Hematopoietic multipotent progenitor cell (in vitro differentiated cells): ENCODE measurements at places on chromosomes 3 and 15.

- DNase-seq = no peak
Measured at GRCh38 chr3:178342111-178342510, 194.1 kb upstream of the KCNMB2 start.

DNA sequence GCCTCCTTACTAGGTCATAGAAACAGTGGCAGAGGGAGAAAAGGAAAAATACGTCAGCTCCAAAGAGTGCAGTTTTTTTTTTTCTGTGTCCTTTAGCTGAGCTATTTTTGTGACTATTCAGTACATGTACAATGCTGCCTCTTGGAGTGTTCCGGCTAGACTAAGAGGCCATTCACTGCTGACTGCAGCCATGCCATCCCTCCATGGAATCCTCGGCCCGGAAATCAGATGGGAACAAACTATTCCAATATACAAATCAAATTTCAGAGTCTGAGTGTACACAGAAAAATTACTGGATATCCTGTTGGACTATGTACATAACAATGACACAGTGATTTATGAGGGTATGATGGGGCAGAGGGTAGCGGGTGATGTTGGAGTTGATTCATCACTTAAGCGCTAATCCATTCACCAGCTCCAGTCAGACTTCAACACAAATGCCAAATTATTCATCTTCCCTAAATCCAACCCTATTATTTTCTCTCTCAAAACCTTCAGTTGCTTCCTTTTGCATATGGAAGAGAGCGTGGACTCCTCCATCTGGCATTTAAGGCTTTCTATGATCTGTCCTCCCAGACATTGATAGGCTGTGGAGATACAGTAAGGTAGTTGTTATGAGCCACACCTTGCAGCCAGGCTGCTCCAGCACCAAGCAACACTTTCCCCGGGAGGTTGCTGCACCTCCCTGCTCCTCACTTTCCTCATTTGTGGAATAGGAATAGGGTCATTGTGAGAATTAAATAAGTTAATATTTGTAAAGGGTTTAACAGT is 109.1 kb downstream of the LPP start:
- no peak for DNase-seq

- no peak for DNase-seq
Measured at GRCh38 chr15:56042498-56042897, 49.1 kb upstream of the NEDD4 start.

DNA sequence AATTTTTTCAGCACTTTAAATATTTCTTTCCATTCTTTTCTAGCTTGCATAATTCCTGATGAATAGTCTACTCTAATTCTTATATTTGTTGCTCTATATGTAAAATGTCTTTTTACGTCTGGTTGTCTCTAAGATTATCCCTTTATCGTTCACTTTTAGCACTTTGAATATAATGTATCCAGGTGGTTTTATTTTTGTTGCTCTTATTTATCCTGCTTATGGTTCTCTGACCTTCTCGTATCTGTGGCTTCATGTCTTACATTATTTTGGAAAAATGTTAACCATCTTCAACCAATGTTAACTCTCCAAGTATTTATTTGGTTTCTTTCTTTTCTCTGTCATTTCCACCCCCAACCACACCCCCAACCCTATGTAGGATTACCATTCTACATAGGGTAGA is 30.0 kb upstream of the RFX7 start:
- DNase-seq = no peak

GRCh38 chr3:163919154-163919553 is 1159.1 kb downstream of the SI start:
- DNase-seq = no peak

DNA sequence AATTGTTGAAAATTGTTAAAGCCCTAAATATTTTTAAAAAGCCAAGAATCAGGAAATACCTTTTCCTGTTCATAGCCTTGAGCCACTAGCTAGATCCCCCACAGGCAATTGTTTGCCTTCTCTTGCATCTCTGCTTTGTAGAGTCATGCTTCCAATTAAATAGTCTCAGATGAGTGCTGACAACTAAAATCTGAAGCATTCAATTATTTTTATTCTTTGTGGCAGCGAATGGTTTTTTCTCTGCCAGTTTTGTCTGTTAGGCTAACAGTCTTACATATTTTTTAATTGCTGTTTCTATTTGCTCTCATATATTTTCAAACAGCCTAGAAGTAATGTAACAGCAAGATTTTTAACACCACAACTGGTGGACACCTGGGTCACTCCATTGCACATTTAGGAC is 277.1 kb upstream of the GBE1 start:
- DNase-seq = no peak

- no peak for DNase-seq
Measured at GRCh38 chr3:139222100-139222657, 121.6 kb upstream of the MRPS22 start.

- no peak for DNase-seq
Measured at GRCh38 chr3:28863186-28863585, 417.7 kb upstream of the RBMS3 start.

GRCh38 chr3:82978368-82978767 is 1216.9 kb upstream of the GBE1 start:
- no peak for DNase-seq

DNA sequence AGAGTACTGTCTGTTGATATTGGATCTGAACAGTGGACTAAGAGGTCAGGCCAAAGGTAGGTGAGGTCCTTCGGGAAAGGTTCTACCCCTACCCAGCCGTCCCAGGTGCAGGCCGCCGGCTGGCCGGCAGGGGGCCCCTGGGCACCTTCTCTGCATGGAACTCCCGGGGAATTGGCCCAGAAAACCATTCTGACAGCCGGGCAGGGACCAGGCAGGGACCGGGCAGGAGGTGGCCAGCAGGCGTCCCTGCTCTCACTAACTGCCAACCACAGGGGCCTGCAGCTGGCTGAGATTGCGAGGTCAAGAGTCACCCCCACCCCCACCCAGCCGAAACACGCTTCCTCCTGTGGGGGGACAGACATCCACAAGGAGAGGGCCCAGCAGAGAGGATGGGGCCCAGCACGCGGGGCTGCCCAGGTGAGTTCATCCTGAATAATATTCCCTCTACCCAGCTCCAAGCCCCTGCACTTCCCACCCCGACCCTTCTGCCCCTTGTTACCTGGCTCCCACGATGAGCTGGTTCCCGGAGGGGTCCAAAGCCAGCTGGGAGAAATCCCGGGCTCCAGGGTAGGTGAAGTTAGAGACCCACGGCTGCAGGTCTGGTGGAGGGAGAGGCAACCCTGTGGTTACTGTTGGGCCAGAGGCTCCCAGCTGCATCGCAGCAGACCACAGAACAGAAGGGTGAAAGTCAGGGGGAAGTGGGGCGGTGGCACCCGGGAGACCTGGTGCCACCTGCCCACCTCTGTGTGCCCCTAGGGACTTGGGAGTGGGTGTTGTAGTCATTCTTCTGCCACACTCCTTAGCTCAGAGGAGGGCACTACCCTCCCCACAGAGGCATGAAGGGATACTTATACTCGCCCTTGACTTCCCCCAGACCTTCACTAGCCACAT is 84.4 kb downstream of the SEMA5B start:
- DNase-seq = peak; percentile 26

DNA sequence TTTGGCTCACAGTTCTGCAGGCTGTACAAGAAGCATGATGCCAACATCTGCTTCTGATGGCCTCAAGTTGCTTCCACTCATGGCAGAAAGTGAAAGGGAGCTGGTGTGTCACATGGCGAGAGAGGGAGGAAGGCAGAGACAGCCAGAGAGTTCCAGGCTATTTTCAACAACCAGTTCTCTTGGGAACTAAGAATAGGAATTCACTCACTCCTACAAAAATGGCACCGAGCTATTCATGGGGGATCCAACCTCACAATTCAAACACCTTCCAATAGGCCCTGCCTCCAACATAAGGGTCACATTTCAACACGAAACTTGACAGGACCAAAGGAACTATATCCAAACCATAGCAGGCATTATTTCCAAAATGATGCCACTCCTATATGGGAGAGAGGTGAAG is 299.5 kb upstream of the TGFBR2 start:
- no peak for DNase-seq

- no peak for DNase-seq
Measured at GRCh38 chr3:172680684-172681083, 30.2 kb downstream of the NCEH1 start.

GRCh38 chr15:96323319-96324145 is 7.0 kb upstream of the NR2F2 start:
- DNase-seq = no peak

- DNase-seq = peak; percentile 80
Measured at GRCh38 chr3:159829539-159830227, 159.0 kb upstream of the IL12A start.

GRCh38 chr15:45884289-45884688 is 249.5 kb downstream of the SQOR start:
- DNase-seq = no peak

GRCh38 chr3:32438596-32439344 is 47.1 kb downstream of the CMTM7 start:
- DNase-seq = no peak

- DNase-seq = no peak
Measured at GRCh38 chr3:39978308-39978707, 168.9 kb downstream of the MYRIP start.

DNA sequence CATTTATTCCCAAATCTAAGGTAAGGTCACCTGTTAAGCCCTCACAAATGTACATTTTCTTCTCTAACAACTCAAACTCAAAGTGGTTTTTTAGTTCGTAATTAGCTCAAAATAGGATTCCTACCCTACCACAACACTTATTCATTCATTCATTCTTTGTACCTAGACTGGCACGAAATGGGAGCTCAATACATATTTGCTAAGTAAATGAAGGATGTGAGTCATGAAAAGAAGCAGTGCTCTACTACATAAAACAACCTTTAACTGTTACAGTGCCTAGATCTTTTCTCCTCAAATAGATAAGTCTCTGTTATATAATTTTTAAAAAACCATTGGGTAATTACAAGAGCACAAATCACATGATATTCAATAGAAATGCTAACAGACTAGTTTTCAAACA is 13.1 kb downstream of the RSL24D1 start:
- DNase-seq = no peak

- no peak for DNase-seq
Measured at GRCh38 chr3:4703054-4703480, 209.9 kb downstream of the ITPR1 start.

DNA sequence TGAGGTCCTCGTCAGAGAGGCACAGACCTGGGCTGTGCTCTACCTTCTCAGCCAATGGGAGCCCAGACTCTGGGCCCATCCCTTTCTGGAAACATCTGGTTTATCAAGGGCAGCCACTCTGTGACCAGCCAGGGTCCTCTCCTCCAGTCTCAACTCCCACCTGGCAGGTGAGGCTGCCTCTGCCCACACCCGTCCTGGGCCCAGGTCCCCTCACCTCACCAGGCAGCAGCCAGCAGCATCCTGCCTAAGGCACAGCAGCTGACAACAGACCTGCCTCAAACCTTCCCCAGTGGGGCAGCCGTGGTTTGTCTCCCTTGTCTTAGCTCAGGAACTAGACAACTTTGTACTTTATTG is 8.7 kb upstream of the VIPR1 start:
- no peak for DNase-seq

- no peak for DNase-seq
Measured at GRCh38 chr3:177731644-177732268, 534.5 kb upstream of the TBL1XR1 start.

- DNase-seq = peak; percentile 16
Measured at GRCh38 chr3:158094235-158095110, 11.7 kb downstream of the SHOX2 start.

- DNase-seq = peak; percentile 4
Measured at GRCh38 chr3:179438841-179439240, 12.4 kb downstream of the GNB4 start.

DNA sequence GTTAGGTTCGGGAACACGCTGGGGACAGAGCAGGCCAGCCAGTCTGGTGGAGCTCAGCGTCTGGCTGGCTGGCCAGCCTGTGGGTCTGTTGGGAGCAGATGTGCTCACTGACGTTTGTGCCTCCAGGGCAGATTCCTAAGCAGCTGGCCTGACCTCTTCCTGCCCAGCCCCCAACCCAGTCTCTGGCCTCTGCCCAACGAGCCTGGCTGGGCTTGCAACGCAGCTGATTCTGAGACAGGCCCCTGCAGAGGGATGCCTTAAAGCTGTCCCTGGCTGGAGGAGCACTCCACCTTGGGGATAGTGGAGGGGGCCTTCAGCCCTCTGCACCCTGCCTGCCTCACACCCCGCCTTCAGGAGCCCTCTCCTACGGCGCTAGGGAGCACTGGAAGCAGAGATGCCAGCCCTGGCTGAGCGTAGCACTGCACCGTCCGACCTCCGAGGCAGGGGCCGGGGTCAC is 46.0 kb downstream of the KLF13 start:
- no peak for DNase-seq

GRCh38 chr15:98778263-98778959 is 130.1 kb downstream of the IGF1R start:
- DNase-seq = no peak

- DNase-seq = no peak
Measured at GRCh38 chr3:10915376-10915775, 77.2 kb upstream of the SLC6A1 start.

DNA sequence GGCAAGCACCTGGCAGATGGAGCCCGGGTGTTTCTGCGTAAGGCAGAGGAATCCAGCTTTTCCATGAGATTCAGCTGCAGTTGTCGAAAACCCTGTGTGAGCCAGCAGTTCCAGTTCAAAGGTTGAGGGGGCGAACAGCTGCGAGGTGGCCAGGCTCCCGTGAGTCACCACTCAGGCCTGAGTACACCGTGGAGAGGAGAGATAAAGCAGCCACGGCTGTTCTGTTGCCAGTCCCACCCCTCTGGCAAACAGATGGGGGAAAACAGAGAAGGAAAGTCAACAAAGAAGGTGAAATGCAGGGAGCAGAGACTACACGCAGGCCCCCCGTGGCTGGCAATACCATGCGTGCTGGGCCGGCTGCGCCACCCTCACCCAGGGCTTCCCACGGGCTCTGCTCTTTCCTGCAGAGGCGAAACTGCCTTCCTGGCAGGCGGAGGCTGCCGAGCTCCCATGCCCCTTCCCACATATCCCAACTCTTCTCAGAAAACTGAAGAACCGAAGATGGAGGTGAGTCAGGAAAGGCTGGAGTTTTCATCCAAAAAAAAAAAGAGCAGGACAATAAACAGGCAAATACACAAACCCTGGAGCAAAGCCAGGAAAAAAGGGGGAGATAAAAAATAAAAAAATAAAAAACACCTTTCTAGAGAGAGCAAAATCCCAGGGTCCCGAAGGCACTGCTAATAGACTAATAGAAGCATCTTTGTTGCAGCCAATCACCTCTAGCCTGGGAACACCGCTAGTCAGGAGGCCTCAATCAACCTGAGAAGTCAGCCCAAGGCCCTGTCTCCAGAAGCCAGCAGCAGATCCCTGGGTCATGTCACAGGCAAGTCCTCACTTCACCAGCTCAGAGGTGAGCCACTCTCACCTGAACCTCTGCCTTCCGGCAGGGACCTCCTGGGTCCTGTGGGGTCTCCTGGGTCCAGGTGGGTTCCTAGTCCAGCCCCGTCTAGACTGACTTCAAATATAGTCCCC is 37.7 kb downstream of the FAM174B start:
- DNase-seq = no peak

GRCh38 chr15:67267440-67267839 is 12.9 kb downstream of the IQCH start:
- no peak for DNase-seq

GRCh38 chr3:171123915-171124314 is 97.4 kb upstream of the SLC2A2 start:
- DNase-seq = no peak
